ENCODE measurements at places on chromosomes 5 and 9.

GRCh38 chr9:34665067-34665380, 2.6 kb upstream of the CCL27 start:
- no peak for DNase-seq

DNA sequence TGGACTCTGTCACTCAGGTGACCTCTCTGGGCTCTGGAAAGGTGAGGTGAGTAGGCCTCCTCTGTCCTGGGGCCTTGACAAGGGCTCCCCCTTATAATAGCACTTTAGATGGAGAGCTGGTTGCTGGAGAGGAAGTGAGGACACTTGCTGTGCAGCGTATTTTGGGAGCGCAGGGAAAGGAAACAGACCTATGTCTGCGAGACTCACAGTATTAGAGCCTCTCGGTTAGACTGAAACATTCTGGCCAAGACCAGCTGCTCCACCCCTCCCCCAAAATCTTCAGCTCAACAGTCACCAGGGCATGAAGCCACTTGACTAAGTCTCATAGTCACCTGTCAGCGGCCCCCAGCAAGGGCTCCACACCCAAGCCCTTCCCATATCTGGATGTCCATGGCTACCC, 213.6 kb downstream of the AGTPBP1 start:
- DNase-seq = no peak

GRCh38 chr9:87181670-87182069, 234.4 kb upstream of the GAS1 start:
- no peak for DNase-seq

GRCh38 chr5:150448334-150448733, 1.2 kb downstream of the RPS14 start:
- no peak for DNase-seq

DNA sequence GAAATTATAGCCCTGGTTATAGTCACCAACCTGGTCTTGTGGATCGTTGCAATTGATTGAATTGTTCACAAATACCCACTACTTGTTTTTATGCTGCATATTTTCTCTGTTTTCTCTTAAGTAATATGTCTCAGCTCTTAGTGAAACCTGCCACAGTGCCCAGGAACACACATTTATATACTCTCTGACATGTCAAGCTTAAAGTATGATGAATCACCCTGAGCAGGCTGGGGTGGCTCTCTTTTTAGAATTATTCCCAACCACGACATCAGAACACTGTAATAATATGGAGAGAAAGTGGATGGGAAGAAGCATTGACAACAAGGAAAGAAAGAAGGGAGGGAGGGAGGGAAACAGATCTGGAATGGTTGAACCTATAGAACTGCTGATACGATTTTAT, 72.8 kb upstream of the ZNF608 start:
- DNase-seq = no peak

Data from liver (tissue), 10 donors.